Left lung (tissue), 14 donors: ENCODE measurements at places on chromosomes 7 and 10. TPM values are rescaled to one million over a fixed set of nuclear protein-coding genes. Genes with fewer than 3 reads are reported as not detected.

- DNase-seq: no peak
- no peaks in the 10 kb centered on the region for H3K36me3 ChIP-seq
- H3K27me3 ChIP-seq: peaks cover 16% of the 10 kb centered on the region
- H3K27ac ChIP-seq: no peak overlapping the region
- H3K4me1 ChIP-seq: no peaks in the 10 kb centered on the region
Observed at GRCh38 chr10:48661441-48661840, 23.2 kb upstream of the WDFY4 start.

- H3K36me3 ChIP-seq: no peaks in the 10 kb centered on the region
- H3K4me3 ChIP-seq: no peak overlapping the region
- DNase-seq: no peak
- H3K27me3 ChIP-seq: peaks cover 11% of the 10 kb centered on the region
- no peaks in the 10 kb centered on the region for H3K4me1 ChIP-seq
- H3K27ac ChIP-seq: no peak overlapping the region
Observed at GRCh38 chr10:125936331-125936730, 40.0 kb downstream of the FANK1 start.

The FZD1 gene
- 15.5 TPM for total RNA-seq

The GARIN1A gene
- total RNA-seq: 1.1 TPM

GRCh38 chr7:138865843-138866242 is 67.8 kb upstream of the ATP6V0A4 start:
- no peak overlapping the region for H3K27ac ChIP-seq
- no peaks in the 10 kb centered on the region for H3K4me1 ChIP-seq
- H3K36me3 ChIP-seq: no peaks in the 10 kb centered on the region
- H3K4me3 ChIP-seq: no peak overlapping the region
- no peaks in the 10 kb centered on the region for H3K27me3 ChIP-seq
- DNase-seq: no peak

The OR2A25 gene
- not detected for total RNA-seq

The CDC14C gene
- total RNA-seq: not detected

- H3K36me3 ChIP-seq: no peaks in the 10 kb centered on the region
- no peak for DNase-seq
- H3K4me1 ChIP-seq: peaks cover 24% of the 10 kb centered on the region
- H3K27me3 ChIP-seq: no peaks in the 10 kb centered on the region
- H3K27ac ChIP-seq: no peak overlapping the region
Observed at GRCh38 chr7:47149208-47149839, 432.6 kb downstream of the TNS3 start.

The CXCL12 gene
- 77.9 TPM for total RNA-seq

DNA sequence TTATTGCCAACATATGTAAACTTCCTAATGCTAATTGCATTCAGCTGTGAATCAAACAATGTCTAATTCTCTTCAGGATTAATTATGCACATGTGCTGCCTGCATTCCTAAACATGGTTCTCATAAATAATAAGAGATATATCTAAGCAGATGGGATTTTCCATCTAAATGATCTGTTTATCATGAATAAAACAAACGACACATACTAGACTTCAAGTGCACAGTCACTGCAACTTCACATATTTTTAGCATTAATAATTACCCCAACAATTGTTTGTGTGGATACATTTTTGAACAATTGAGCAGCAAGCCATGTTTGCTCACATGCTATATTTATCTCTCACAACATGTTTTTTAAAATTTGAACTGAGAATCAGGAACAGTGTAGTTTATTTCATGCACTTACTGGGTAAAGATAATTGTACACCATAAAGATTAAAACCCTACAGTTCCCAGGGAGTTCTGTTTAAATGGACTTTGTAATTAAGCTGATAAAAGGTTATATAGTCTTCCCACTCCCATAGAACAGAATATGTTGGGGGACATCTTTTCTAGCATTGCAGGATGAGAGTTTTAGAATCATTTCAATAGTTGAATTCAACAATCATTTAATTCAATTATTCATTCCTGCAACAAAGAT is 378.5 kb downstream of the MDFIC start:
- no peak overlapping the region for H3K4me3 ChIP-seq
- no peaks in the 10 kb centered on the region for H3K36me3 ChIP-seq
- no peak for DNase-seq
- no peak overlapping the region for H3K27ac ChIP-seq

- no peaks in the 10 kb centered on the region for H3K27me3 ChIP-seq
- peak overlapping the region; percentile 77 for H3K27ac ChIP-seq
- H3K4me3 ChIP-seq: peak overlapping the region; percentile 43
- DNase-seq: peak; percentile 45
Observed at GRCh38 chr7:7761340-7761973, 43.0 kb upstream of the RPA3 start.

GRCh38 chr7:83550100-83550499 is 98.8 kb downstream of the SEMA3E start:
- no peaks in the 10 kb centered on the region for H3K36me3 ChIP-seq
- H3K27me3 ChIP-seq: no peaks in the 10 kb centered on the region
- no peaks in the 10 kb centered on the region for H3K4me1 ChIP-seq
- no peak overlapping the region for H3K27ac ChIP-seq
- DNase-seq: no peak
- no peak overlapping the region for H3K4me3 ChIP-seq

- H3K4me1 ChIP-seq: peaks cover 17% of the 10 kb centered on the region
- H3K4me3 ChIP-seq: no peak overlapping the region
- H3K27me3 ChIP-seq: no peaks in the 10 kb centered on the region
- no peaks in the 10 kb centered on the region for H3K36me3 ChIP-seq
- peak overlapping the region; percentile 73 for H3K27ac ChIP-seq
Observed at GRCh38 chr7:74586258-74587175, 71.0 kb upstream of the GTF2I start.

The GJD4 gene
- total RNA-seq: not detected

The OR2A7 gene
- total RNA-seq: 5.6 TPM

DNA sequence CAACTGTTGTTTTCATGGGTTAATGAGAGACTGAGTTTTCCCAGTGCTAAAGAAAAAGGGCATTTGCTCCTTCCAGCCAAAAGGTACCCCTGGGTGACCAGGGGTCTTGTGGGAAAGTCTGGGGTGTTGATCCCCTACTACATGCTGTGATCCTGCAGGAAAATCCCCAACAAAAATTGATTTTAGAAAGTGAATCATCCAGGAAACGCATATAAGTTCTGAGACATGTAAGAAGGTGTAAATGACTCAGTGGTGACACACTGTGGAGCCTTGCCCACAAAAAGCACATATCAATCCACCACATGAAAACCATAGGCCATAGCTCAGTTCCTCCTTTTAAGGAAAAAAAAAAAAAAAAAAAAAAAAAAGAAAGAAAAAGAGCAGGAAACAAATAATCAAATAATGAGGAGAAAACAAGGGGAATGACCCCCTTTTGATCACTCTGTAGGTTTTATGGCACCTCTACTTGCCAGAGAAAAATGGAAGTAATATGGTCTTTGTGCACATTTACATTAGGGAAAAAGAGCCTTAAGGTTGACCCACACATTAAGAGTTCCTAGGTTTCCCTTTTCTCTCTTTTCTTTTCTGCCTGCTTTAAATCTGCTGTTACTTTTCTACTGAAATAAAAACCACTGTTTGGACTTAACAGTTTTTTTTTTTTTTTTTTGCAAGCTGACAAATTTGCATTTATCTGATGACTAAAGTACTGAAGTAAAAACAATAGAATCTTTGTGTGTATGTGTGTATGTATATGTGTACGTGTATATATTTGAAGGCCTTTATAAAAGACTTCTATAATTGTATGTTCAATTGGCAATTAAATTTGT is 386.0 kb downstream of the KIF20B start:
- no peaks in the 10 kb centered on the region for H3K4me1 ChIP-seq
- H3K27me3 ChIP-seq: no peaks in the 10 kb centered on the region
- DNase-seq: no peak
- H3K27ac ChIP-seq: no peak overlapping the region
